AG10803 (cell line): ENCODE measurements at places on chromosomes 3 and 15.

DNA sequence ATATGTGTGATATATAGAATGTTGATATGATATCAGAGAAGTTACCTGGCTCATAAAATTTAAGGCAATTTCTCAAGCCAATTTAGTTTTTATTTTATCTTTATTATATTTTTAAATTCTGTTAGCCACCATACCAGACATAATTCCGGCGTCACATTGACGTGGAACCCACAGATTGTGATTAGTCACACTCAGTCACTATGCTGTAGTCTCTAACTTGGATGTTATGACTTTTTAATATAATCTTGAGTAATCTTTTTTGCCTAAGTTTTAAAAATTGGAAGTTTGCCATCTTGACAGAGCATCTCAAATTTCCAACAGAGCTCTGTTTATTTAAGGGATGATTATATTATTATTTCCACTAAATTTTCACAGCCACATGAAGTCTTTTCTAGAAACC lies 9.7 kb upstream of the DCLK3 start:
- DNase-seq, result peak; percentile 37

- no peak for DNase-seq
Observed at GRCh38 chr15:84764989-84765388, 16.6 kb downstream of the ZNF592 start.

GRCh38 chr15:69577397-69577796 lies 124.8 kb downstream of the RPLP1 start:
- DNase-seq, result no peak

DNA sequence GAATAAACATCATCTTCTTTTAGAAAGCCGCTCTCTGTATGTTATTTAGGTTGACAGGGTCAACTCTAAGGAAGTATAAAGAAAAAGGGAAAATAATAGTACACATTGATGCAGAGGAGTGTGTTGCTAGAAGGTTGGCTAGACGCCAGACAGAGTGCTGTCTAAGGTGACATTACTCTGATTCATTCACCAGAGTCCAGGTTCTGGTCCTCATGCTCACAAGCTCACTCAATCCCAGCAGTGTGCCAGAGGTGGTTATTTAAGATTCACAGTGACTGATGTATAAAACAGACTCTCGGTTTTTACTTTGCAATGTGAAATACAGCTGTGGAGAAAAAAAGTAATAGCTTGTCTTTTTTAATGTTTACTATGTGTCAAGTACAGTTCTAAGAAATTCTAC lies 1.7 kb downstream of the CFAP44 start:
- DNase-seq, result no peak

DNA sequence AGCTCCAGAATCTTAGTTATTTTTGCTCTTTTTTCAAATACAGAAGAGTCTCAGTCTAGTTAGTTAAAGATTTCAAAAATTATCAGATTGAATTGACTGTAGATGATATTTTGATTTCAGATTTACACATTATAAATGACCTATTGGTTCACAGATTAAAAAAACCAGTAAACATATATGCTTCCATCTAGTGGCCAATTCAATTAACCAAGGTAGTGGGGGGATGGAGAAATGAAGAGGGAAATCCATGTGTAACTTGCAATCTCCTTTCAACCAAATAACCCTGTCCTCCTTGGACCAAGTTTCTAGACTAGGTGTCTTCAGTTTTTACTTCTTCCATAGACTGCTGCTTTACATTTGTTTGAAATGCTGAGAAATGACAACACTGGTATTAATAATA lies 789.8 kb downstream of the ROBO1 start:
- DNase-seq, result peak; percentile 19

DNA sequence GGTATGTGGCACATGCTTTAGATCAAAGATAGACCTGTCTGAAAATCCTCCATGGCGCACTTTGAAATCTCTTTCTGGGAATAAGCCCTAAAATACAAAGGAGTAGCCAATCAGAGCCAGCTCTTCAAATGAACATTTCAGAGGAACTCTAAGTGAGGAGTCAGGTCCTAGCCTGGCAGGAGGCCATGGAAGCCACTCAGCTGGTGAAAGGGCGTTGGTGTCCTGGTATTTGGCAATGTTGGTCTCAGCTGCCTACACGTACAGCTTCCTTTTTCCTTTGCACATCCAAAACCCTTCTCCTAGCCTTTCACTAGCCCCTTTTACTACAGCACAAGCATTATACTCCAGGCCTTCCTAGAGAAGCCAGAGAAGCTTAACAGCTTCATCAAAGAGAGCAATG lies 5.5 kb downstream of the WDR73 start:
- DNase-seq, result peak; percentile 47

- no peak for DNase-seq
Observed at GRCh38 chr15:57421551-57421950, 45.2 kb downstream of the CGNL1 start.

DNA sequence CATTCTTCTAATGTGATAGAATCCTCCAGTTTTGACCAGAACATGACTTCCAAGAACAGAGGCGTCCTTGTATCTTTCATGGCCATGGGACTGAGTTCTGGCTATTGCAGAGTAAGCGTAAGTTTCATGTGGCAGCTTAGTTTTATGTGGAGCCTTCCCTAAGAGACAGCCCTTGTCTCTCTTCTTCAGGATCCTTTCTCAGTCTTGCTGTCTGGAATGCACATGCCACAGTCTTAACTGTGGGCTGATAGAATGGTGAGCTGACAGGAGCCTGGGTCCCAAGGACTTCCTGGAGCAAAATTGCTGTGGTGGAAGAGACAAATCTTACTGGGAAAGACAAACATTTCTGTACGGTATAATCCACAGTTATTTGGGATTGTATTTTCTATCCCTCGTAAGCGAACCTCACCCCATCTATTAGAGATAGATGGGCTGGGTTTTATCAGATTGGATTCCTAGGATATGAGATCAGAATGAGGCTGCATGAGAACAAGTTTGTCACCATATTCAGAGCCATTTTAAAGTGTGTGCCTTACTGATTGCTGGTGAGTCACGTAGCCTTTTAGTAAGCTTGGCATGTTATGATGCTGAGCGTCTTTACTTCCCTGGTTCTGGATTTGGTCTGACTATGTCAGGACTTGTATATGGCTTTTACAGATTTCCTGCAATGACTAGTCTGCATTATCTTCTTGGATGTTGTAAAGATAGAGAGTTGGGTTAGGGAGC lies 32.8 kb downstream of the CDIN1 start:
- DNase-seq, result peak; percentile 80

DNA sequence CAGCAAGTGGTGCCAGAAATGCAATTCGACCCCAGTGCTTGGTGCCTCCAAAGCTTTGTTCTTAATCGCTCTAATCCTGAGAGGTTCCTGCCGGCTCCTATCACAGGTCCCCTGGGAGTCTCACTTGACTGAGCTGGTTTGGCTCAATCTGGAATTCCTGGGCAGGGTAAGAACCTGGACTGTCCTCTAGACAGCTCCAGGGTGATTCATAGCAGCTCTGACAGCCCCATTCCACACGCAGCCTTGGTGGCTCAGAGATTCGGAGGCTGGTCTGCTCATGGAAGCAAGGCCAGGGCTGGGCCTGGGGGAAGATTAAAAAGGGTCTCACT lies 37.9 kb downstream of the MYO5C start:
- DNase-seq, result peak; percentile 68

- no peak for DNase-seq
Observed at GRCh38 chr3:83877910-83878309, 1080.9 kb upstream of the CADM2 start.

- DNase-seq, result peak; percentile 15
Observed at GRCh38 chr3:72844436-72844993, 3.7 kb downstream of the SHQ1 start.

DNA sequence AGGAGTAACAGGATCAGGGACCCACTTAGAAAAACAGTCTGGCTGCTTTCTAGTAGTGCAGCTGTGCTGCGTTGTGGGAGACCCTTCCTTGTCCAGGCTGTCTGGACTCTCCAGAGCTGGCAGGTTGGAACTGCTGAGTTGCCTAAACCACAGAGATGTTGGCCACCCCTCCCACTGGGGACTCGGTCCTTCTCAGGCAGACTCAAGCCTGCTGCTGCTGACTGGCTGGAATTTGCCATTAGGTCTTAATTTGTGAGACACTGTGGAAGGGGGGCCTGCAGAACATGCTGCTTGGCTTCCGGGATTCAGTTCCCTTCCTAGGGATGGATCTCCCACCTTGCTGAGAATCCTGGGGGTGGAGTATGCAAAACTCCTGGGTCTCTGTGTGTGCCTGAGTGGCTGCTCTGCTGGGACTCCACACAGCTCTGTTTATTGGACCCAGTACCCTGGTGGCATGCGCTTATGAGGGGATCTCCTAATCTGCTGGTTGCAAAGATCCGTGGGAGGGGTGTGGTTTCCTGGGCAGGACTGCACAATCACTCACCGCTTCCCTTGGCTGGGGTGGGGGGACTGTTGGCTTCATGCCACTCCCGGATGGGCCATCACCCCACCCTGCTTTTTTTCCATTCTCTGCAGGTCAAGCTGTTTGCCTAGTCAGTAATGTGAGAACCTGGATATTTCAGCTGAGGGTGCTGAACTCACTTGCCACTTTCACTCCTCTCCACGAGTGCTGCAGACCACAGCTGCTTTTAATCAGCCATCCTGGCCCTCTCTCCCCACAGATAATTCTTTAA lies 150.5 kb downstream of the CFAP20DC start:
- peak; percentile 25 for DNase-seq

GRCh38 chr3:140219923-140220452 lies 285.0 kb downstream of the CLSTN2 start:
- DNase-seq, result no peak

- DNase-seq, result no peak
Observed at GRCh38 chr15:19973718-19974117, 567.9 kb downstream of the GOLGA6L6 start.

DNA sequence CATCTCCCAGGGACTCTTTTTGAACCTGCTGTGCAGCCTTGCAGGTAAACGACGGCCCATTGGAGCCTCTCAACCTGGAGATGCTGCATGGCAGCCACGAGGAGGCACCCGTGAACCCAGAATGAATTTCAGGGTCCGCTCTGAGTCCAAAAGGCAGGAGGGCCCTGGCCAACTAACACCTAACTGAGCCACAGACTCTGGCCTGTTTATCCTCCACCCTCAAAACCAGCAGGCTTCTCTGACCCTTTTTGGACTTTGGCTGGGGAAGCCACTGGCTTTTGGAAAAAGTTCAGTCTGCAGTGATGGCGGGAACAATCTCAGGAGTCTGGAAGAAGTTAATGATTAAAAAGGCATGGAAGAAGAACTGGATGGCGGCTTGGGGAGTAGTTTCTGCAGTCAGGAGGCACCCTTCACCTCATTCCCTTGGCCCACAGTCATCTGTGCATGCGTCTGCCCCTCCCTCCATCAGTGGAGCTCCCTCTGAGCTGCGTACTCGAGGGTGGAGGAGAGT lies 4.1 kb downstream of the PXYLP1 start:
- DNase-seq, result no peak

DNA sequence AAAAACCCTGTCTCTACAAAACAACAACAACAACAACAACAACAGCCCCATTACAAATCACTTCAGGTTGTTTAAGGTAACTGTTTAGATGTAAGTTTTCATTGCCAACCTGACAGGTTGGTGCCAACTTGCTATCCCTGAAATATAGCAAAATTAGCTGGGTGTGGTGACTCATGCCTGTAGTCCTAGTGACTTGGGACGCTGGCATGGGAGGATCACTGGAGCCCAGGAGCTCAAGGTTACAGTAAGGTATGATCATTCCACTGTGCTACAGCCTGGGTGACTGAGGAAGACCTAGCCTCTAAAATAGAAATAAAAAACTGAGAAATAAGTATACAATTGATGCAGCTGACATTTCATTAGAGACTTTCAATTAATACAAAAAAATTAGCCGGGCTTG lies 36.0 kb upstream of the CDAN1 start:
- no peak for DNase-seq

GRCh38 chr3:27826448-27826847 lies 104.3 kb upstream of the EOMES start:
- no peak for DNase-seq

- no peak for DNase-seq
Observed at GRCh38 chr3:52625041-52625440, 60.7 kb downstream of the PBRM1 start.

DNA sequence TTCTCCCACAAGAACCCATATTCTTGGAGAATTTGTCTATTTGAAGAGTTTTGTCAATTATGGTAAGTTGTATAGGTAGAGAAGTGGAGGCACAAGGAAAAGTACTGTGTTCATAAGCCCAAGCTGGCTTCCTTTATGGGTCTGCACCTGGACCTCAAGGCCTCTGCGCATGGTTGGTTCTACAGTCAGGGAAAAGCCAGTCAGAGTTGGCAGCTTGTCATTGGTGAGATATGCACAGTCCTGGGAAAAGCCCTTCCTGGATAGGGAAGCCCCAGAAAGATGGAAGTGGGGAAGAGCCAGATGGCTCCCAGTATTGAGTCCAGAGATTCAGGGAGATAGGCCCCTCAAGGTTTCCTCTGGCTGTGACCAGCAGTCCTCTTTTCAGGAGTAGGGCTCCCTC lies 15.8 kb downstream of the BOC start:
- DNase-seq, result no peak

GRCh38 chr3:107218864-107219269 lies 158.4 kb upstream of the CCDC54 start:
- no peak for DNase-seq

DNA sequence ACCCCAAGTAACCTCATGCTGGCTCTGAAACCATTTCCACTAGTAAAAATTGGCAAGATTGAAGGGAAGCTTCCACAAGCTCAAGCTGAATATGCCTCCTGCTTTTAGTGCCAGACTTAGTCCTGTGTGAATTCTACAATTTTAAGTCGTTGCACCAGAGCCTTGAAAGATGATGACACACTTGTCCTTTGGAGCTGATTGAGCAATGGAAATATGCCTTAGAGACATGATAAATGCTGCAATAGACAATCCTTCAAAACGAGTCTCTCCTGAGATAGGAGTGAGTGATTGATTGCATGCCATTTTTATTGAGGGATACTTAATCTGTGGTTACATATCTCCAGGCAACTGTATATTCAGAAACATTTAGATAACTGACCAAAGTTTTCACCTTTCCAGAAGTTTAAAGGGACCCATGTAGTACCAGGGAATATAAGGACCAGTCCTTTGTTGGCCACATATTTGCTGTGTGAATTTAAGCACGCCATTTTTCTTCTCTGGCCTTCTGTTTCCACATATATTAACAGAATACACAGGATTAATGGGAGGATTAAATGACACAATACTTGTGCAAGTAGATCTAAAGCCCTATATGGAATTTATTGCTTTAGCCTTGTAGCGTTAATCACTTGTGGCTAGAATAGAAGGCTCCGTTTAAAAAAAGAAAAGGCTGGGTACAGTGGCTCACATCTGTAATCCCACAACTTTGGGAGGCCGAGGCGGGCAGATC lies 65.1 kb downstream of the PPARG start:
- peak; percentile 39 for DNase-seq

DNA sequence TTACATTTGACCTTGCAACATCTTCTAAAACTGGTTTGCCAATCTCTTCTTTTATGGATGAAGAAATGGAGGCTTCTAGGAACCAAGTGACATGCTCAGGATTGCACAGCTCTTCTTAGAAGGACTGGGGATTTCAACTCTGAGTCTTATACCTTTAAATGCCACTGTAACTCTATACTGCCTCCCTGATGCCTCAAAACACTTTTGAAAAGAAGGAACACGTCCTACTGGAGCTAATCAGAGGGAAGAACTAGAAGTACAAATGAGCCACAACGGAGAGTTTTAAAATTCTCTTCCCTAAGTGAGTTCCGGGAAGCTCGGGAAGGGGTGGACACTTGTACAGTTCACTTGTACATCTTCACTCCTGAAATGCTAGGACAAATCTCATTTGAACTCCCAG lies 949 bp upstream of the MITF start:
- DNase-seq, result no peak

GRCh38 chr15:60476713-60477112 lies 2.2 kb downstream of the ICE2 start:
- peak; percentile 94 for DNase-seq

- peak; percentile 27 for DNase-seq
Observed at GRCh38 chr3:143786219-143787191, 61.8 kb downstream of the SLC9A9 start.

GRCh38 chr3:186532598-186533072 lies 11.5 kb downstream of the CRYGS start:
- DNase-seq, result no peak
